Stimulated activated CD4-positive, alpha-beta T cell treated with anti-CD3 and anti-CD28 coated beads, TNF-alpha, amount 100 ng/mL, for 1 hour (primary cell): ENCODE measurements at places on chromosomes 11 and 22.

DNA sequence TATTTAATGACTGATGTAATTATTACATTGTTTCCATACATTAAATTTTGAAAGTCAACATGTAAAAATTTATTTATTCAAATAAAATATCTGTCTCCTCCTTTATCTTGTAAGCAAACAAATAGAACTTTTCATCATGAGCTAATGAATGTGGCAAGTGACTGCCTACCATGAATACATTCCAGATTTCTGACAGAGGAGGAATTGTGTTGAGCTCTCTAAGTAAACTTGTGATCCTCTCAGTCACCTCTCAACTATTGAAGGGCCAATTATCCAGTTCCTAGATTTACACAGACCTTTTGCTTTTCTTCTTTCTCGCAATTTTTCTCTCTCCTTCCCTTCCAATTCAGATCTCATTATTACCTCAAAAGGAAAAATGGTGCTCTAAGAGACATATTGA, 21.5 kb downstream of the PRRG4 start:
- no peak for DNase-seq

DNA sequence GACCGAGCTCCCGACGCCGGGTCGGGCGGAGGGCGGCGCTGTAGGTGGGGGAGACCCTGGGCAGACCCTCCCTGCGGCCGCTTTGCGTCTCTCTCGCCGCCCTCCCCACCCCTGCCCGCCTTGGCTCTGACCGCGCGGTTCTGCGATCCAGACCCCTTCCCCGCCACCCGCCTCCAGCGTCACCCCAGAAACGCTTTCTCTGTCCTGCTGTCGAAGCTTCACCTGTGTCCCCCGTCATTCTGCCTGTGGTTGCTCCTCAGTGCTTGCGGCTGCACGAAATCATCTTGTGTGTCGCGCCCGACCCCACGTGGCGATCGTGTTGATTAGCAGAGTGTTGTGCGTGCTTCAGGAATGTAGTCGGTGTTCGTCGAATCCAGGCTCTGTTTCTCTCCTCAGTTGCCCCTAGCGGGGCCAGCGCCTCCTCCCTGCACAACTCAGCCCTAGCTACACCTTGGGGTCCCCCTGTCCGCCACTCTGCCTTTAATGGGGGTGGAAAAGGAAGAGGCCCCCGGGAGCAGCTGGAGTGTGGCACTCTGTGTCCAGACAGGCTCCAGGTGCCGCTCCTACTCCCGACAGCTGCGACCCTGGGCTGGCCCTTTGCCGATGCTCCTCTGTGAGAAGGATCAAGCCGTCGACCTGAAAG, 851 bp downstream of the PTDSS2 start:
- DNase-seq, result peak; percentile 56

- peak; percentile 6 for DNase-seq
These were observed 13.0 kb upstream of the OR6A2 start for GRCh38 chr11:6812390-6813005.

DNA sequence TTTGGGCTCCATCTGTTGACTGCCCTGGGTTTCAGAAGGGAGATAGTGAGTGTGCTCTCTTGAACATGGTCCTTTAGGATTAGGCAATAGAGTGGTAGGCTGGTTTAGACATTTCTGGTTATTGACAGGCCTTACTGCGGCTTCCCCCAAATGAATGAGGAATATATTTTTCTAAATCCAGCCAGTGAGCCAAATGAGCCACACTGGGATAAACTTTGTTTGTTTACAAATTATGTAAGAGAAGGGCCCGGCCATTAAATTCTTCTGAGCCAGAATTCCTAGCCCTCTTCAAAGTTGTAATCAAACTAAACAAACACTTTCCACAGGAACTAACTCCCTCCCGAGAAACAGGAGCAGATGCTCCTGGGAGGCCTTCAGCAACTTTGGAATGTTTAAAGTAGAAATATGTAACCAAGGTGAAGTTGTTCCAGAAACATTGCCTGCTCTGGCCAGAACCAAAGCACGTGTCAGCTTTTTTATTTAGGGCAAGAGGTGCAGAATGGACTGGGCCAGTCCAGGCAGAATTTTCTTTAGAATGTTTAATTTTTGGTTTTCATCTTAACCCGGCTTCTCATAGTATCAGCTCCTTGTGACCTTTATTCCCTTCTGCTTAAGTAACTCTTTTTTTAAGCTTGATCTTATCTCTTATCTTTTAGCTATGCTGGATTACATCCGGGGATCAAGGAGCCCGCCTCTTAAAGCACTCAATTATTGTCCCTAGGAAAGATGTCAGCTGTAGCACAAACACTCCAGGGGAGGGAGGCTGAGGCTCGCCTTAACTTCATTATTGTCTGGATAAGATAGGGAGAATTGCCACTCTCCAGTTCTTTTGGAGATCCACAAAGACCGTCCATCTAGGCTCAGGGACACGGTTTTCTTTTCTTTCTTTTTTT, 28.7 kb downstream of the ZNRF3 start:
- DNase-seq, result no peak

GRCh38 chr22:26892166-26893041, 235.0 kb downstream of the MIAT start:
- no peak for DNase-seq

GRCh38 chr11:110089617-110090282, 3.4 kb upstream of the ZC3H12C start:
- DNase-seq, result no peak

- no peak for DNase-seq
These were observed 2.5 kb downstream of the ROBO3 start for GRCh38 chr11:124867700-124868099.

GRCh38 chr11:58629857-58630256, 7.4 kb downstream of the CNTF start:
- DNase-seq, result no peak

DNA sequence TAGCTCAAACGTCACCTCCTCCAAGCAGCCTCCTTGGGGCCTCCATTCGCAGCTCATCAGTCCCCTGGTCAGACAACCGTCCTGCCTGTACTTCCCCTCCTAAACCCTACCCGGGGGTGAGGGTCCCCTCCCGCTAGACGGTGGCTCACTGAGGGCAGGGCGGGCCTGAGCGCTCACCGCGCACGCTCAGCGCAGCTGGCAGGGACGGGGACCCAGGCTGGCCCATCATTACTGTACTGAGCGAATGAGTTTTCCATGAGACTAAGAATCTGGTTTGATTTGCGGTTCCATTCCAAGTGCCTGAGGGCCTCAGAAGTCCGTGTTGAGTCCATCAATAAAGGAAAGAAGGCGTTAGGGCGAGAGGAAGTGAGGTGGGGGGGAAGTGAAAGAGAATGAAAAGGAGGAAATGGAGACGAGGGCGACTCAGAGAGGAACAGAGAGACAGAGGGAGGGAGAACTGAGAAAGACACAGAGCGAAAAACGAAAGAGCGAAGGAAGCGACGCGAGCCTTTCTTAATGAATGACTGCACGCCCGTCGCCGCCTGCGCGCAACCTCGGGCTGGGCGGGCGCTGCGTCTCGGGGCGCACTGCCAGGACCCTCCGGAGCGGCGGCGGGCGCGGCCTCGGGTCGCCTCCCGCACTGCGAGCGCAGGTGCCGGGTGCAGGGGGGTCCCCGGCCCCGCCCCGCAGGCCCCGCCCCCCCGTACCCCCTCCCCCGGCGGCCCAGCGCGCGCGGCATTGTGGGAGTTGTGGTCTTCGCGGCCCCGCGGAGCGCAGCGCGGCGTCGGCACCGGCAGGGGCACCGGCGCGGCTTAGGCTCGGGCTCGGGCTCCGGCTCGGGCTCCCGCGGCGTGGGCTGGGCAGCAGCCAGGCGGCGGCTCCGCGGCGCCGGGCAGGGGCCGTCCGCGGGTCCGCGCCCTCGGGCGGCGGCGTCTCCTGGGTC, at the start of gene ASPHD2:
TSS of gene ASPHD2 (plus strand) at position 746 of the 943 bp plus-strand sequence. CDS start 4,356 bp downstream, outside the sequence.
- DNase-seq, result peak; percentile 67

GRCh38 chr11:17293311-17293710, 16.8 kb downstream of the NUCB2 start:
- no peak for DNase-seq

- DNase-seq, result no peak
These were observed 6.3 kb upstream of the ZC3H12C start for GRCh38 chr11:110086892-110087309.
